ENCODE measurements at places on chromosomes 7 and 10.

DNA sequence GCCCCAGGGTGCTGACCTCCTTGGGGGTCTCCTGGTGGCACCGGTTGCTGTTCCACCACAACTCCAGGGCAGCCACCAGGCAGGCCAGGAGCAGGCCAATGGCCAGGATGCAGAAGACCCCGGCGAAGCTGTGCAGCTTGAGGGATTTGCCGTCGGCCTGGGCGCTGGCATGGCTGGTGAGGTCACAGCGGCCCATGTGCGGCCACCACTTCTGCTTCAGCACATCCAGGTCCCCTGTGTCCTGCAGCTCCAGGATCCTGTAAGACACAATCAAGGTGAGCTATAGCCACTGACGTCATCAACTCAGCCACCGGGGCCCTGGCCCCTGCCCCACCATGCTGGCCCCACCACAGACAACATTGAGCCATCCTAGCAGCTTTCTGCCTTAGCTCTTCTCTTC is 753.2 kb downstream of the GRID1 start:
- no peak for DNase-seq

GRCh38 chr10:32110790-32111189 is 54.6 kb upstream of the KIF5B start:
- no peak for DNase-seq

DNA sequence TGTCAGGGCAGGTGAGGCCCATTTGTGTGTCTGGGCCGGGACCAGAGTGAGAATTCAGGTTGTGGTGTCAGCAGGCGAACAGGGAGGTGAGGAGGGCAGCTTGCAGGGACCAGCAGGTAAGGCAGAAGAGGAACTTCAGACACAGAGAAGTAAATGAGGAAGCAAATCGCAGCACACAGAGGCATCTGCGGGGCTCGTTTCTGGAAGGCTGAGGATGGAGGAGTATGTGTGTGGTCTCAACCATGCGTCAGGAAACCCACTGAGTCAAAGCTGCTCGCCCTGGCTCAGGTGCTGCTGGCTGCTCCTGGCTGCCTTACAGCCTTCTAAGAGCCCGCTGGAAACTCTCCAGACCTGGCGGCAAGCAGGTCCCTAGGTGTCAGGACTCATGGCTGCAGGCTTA is 26.9 kb upstream of the PITRM1 start:
- DNase-seq: peak; percentile 26

DNA sequence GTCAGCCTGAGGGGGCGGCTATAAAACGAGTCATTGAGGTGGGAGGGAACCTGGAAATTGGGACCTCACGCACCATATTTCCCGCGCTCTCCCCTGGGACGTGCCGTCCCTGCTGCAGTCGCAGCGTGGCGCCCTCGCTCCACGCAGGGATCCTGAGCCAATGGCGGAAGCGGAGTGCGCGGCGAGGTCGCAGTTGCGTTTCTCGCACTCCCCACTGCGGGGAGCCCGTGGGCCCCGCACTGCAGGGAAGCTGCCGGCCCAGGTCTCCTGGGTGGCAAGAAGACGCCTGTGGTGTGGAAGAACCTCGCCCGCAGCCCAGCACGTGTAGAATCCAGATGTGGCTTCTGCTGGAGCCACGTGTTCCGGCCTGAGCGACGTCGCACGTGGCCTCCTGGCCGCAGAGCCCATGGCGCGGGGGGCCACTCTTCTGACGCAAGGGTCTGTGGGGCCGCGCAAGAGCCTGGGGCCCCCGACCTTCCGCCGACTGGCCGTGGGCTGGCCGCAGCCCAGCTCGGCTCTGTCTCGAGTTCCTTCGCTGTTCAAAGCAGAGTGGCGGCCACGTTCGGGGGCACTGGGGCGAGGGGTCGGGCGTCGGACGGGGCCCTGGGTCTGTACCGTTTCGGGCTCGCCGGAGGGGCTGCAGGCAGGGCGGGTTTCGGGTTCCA is 26.4 kb downstream of the HIF1AN start:
- peak; percentile 17 for DNase-seq

- no peak for DNase-seq
These were observed 188.9 kb upstream of the MALRD1 start for GRCh38 chr10:18859659-18860058.

- no peak for DNase-seq
These were observed 234.7 kb upstream of the CACNA2D1 start for GRCh38 chr7:82678259-82678658.

DNA sequence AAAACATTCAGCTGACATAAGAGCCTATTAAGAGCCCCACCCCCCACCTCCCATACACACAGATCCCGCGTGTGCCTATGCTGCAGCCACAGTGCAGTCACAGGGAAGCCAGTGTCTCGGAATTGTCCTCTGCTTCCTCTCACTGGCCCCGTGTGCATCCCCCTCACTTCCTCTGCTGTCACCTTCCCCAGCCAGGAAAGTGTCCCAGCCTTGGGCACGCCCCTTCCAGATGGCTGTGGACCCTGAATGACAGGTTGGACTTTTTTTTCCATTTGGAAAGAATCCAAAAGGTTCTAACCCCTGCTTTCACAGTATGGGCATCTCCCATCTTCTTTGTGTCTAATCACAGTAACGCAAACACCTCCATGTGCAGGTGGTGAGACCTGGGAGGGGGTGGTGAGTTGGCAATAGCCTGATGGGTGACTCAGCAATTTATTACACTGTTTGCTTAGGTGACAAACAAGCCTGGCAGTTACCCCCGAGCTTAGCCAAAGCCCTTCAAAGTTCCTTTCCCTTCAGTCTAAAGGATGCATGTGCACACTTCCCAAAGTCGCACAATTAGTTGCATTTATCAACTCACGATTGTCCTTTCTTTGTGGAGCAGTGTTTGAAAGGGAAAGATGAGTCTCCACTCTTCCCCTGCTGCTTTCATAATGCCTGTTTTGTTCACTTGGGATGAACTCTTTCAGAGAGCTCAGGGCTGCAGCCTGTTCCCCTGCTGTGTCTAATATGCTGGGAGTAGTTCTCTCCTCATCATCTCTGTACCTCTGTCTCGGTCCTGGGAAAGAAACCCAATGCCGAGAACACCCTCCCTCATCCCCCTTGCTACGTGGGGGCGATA is 67.5 kb upstream of the EFCAB10 start:
- no peak for DNase-seq

DNA sequence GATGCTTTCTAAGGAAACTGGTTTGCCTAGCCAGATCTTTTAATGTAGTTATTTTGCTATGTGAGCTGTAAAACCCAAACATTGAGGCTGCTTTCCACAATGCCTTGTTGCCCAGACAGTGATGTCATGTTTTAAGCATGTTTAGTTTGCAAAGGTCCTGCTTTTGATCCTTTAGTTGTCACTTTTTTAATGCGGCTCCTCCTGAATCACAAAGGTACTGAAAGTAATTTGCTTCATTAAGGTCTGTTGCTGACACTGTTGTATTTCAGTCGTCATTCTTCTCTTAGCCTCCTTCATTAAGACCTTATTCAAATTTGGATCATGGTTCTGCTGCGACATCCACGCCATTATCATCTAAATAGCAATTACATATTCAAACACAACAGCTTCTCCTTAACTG is 10.6 kb downstream of the RPA3 start:
- DNase-seq: no peak

DNA sequence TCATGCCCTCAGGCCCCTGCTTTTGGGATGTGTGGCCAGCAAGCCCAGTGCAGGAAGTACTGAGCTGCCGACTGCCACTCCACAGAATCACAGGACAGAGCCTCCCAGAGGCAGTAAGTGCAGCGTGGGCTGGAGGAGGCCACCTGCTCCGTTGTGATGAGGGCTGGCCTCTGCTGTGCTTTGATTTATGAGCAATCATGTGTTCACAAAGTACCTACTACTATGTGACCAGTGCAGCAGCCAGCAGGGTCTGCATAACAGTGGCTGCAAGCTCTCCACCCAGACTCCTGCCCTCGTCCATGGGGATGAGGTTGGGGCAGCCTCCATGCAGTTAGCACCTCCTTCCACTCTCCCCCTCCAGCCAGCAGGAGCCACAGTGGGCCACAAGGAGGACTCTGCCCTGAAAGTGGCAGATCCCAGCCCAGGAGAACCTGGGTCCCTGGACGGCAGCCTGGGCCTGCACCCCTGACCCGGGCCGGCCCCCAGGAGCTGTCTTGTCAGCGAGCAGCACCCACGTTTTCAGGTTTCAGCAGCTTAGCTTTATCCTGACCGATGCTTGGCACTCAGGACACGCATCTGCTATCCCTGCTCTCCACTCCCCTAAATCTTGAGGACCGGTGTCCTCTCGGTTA is 37.7 kb upstream of the INSIG1 start:
- no peak for DNase-seq

GRCh38 chr10:80537086-80537735 is 491 bp upstream of the SH2D4B start:
- DNase-seq: no peak

- no peak for DNase-seq
These were observed 19.8 kb downstream of the CFAP70 start for GRCh38 chr10:73338801-73339368.

DNA sequence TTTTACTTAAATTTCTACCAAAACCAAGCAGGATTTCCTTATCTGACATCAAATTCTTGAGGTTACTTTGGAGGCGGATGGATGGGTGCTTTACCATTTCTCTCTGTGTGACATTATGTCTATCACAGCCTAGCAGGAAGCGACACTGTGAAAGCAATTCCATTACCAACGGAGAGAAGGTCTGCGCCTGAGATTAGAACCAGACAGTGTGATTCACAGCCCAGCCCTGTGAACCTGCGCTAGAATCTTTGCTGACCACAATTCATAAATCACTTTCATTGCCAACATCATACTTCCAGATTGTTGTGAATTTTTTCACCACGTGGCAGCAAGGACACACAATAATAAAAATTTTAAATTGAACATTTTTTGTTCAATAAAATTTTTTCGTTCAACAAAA is 126.5 kb downstream of the CUBN start:
- DNase-seq: peak; percentile 87

DNA sequence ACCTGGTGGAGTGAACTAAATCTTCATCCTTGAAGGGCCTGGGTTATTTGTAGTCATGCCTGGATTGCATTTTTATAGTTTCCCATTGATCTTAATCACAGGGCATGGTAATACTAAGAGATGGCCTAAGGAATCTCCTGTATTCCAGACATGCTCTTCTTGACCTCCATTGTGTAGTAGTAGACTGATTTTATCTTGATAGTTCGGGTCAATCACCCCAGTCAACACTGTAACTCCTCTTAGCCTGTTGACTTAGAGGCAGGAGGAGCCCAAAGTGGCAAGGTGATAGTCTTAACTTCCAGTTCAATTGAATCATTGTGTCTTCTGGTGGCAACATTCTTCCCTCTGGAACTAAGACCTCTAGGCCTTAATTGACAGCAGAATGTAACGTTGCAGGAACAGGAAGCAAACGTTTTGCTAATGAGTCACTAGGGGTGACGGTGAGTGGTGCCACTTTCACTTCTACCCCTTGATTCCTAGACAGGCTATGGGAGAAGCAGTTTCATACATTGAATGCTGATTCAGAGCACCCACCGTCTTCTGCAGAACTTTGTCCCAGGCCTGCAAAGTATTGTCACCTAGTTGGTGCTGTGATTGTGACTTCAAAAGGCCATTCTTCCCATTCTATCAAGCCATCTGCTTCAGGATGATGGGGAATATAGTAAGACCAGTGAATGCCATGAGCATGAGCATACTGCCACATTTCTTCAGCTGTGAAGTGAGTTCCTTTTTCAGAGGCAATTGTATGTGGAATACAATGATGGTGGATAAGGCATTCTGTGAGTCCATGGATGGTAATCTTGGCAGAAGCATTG is 24.0 kb upstream of the PAPSS2 start:
- no peak for DNase-seq

DNA sequence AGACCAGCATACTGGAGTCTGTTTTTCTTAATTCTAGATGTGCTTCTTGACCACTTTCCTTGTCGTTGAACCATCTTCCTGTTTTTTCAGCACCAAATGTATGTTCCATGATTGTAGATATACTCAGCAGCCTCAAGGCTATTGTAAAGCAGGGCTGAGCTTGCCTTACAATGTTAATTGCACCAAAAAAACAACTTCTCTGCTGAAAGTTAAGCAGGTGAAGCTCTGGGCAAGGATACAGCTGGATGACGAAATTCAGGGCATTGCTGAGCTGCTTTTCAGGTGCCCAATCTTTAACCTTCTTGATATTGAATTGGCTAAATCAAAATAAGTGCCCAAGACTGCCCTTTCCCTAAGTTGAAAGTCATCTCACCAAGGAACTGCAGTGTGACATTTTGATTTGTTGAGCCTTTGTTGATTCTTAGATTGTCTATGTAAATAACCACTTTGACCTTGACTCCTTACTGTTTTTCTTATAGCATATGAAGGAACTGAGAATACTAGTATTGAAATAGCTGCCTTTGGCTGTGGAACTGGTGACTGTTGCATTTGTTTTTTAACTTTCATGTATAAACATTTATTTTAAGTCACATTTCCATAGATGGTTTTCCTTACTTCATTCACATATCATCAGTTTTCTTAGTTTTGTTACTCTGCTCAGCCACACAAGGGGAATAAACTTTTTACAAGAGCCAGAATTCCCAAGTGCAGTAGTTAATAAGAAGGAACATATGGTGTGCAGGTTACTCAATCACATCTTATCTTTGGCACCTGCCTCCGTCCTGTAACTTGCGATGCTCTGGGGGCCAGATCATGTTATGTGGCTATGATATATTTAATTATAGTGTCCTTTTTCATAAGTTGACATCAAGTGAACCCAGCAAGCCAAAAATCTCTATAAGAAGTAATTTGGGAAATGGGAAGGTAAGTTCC is 3.1 kb downstream of the AHCYL2 start:
- DNase-seq: no peak

DNA sequence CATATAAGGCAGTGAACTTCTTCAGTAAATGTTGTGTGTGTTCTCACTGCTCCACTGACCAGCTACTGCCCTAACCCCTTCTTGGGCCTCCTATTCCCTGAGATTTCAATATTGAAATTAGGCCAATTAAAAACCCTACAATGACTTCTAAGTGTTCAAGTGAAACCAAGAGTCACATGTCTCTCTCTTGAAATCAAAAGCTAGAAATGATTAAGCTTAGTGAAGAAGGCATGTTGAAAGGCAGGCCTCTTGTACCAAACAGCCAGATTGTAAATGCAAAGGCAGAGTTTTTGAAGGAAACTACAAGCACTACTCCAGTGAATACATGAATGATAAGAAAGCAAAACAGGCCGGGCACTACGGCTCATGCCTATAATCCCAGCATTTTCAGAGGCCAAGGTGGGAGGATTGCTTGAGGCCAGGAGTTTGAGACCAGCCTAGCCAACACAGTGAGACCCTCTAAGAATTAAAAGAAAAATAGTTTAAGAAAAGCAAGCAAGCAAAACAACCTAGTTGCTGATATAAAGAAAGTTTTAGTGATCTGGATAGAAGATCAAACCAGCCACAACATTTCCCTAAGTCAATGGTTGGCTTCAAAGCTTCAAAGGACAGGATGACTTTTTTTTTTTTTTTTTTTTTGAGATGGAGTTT is 22.3 kb downstream of the BRAF start:
- no peak for DNase-seq
